ENCODE measurements at places on chromosomes 12 and 14.

DNA sequence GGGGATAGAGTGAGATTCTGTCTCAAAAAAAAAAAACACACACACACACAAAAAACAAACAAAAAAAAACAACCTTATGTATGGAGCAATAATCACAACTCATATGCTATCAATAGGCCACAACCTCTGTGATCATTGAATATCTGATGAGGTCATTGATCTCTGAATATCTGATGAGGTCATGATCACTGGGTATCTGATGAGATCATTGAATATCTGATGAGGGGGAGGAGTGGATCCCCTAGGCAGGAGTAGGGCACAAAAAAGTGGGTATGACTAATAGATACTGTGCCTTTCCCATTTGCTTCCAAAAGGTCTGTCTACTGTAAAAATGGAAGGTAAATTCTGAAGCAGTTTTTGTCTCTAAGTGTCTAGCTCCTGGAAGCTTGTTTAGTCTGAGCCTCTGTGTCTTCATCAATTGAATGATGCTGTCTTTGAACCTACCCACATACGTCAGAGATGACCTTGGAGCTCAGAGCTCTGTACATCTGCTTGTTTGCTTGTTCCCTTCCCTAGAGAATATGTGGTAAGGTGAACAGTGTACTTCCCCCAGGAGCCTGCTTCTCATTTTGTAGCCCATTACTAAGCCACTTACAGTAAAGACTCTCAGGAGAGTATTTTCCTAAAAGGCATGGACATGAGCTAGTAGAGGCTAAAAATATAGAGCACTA, 13.6 kb downstream of the PAH start:
- no peak for DNase-seq

GRCh38 chr12:13229504-13229903, 33.0 kb downstream of the EMP1 start:
- DNase-seq, result no peak

GRCh38 chr14:29603696-29604095, 324.0 kb downstream of the PRKD1 start:
- DNase-seq, result no peak

GRCh38 chr14:56005191-56006053, 112.8 kb upstream of the PELI2 start:
- DNase-seq, result no peak

DNA sequence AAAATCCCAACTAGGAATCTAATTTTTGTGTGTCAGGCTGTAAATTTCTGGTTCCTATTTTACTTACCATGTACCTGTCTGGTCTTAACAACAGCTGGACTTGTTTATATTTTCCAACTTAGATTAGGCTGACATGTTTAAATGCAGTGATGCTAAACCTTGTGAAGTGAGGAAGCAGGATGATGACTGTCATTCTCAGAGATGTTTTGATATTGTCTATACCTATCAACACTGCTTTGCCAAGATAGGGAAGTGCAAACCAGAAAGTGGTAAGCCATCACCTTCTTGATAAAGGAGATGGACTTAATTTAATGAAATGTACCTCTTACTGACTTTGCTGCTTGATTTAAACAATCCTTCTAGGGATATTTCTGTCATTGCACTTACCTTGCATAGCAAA, 2.1 kb downstream of the BICD1 start:
- DNase-seq, result peak; percentile 9

GRCh38 chr12:101925935-101926334, 48.6 kb downstream of the DRAM1 start:
- peak; percentile 14 for DNase-seq

All from hematopoietic multipotent progenitor cell treated with erythropoietin and hydrocortisone succinate and interleukin-3 and kit ligand, for 6 days (in vitro differentiated cells).